ENCODE measurements at places on chromosomes 16 and 17.

DNA sequence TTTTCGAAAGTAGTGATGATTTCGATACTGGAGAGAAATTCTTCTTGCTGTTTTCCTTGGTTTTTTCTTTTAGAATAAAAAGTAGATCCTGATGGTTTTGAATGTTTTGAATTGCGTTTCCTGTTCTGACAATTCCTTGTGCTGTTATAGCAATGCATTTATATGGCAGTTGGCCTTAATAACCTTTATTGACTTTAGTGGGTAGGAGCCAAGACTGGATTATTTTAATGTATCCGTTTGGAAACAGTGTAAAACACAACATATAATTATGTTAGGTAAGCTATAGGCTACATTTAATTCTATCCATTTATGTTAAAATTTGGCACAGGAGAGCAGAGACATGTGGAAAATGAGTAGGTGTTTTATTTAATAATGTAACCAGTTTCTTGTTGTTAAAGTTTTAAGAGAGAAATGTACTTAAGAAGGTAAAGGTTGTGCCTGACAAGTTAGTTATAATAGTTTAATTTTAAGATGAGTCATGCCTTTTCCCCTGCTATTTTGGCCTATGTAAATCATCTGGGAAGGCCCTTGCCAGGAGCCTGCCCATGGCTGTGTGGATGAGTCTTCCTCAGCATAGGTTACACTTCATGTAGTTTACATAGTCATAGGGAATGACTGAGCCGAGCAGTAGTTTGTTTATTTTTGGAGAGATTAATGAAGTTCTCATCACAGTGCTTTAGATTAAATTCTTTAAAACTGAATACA, 189.9 kb downstream of the FTO start:
- no peak for DNase-seq

GRCh38 chr16:65796481-65796880, 570.0 kb upstream of the CDH5 start:
- DNase-seq = no peak

DNA sequence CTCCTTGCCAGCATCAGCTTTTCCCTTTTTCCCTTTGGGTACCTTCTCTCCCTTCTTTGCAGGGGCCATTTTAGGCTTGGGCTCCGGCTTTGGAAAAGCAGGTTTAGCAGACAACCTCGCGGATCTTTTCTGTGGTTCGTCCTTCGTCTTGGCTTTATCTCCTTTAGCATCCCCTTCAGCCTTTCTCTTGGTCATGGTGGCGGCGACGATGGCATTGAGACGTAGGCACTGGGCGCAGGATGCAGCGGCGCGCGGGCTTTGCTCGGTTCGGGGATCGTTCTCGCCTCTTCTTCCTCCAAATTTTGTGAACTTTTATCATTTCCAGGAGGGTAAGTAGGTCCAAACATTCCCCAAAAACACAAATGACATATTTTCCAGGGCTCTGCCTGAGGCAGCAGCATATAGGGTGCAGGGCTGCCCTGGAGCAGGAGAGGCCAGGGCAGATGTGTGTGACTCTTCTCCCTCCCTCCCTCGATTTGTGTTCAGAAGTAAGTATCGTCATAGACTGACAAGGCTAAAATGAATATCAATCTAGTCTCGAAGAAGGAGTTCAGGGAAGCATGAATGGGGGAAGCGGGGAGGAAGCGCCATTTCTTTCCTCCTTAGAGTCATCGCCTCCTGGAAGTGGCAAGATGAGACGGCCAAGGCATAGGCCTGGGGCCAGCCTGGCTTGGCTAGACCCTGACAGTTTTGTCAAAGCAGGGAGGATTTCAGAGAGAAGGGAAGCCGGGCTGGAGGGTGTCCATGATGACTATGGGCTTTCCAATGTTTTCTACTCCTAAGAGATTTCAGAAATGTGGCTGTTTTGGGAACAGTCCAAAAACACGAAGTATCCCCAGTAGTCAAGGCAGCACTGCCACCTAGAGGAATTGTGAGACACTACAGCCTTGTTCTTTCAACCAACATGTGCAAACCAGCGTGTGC, 13.2 kb downstream of the CHCT1 start:
- peak; percentile 29 for DNase-seq

GRCh38 chr17:48002266-48002915, 31.5 kb downstream of the CDK5RAP3 start:
- no peak for DNase-seq

DNA sequence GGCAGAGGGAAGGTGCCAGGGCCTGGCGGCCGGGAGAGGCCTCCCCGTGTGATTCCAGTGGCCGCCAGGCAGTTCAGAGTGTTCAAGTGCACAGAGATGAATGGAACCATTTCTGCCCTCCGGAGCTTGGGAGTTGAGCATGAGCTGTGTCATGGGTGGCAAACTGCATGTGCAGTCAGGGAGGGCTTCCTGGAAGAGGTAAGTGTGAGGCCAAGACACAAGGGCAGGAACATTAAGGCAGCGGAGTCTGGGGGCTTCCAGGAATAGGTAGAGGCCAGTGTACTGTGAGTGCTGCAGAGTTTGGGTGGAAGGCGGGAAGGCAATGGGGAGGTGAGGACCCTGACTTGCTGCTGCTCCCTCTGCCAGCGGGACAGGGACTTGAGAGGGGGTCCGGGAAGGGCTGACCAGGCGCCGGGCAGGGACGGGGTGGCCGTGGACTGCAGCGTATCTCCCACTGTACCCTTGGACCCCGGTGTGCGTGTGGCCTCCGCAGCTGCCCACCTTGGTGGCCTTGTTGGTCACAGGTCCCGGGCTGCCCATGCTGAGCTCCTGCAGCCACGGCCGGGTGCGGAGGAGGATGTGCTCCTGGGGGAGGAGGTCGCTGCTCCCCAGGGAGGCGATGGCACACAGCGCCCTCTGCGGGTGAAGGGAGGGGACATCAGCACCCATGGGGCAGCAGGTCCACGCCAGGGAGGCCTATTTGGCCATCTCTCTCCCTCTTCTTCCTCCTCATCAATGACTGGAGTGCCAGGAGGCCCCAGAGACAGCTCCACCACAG, 7.5 kb upstream of the CEP131 start:
- DNase-seq = no peak

- no peak for DNase-seq
Observed at GRCh38 chr16:23317266-23317661, 15.2 kb downstream of the SCNN1B start.

GRCh38 chr16:64339052-64339770, 782.7 kb downstream of the CDH11 start:
- no peak for DNase-seq

DNA sequence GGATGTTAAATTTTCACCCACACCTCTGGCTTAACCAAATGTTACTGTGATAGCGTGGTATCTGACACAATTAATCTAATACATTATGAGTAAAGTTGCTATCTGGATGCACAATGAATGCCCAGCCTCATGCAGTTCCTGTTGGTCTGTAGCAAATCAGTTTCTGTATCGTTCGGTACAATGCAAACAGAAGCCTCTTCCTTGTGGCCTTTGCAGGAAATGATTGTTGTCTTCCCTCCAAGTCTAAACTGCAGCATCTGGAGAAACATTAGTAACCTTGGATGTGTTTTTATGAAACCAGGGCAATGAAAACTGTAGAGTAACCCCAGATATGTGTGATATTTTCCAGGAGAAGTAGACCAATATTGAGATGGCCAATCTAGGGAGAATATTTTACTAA, 46.8 kb downstream of the CYB561 start:
- DNase-seq = no peak

DNA sequence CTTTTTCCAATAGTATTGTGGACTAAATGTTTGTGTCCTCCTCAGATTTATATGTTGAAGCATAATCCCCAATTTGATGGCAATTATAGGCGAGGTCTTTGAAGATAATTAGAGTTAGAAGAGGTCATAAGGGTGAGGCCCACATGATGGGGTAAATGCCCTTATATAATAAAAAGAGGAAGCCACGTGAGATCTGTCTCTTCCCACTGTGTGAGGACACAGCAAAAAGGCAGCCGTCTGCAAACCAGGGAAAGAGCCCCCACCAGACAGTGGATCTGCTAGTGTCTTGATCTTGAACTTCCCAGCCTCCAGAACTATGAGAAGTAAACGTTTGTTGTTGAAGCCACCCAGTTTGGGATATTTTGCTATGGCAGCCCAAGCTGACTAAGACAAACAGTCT, 76.0 kb downstream of the LYRM1 start:
- no peak for DNase-seq

GRCh38 chr16:56838622-56839337, 26.2 kb upstream of the SLC12A3 start:
- no peak for DNase-seq

- no peak for DNase-seq
Observed at GRCh38 chr17:6780886-6781285, 4.9 kb downstream of the FBXO39 start.

DNA sequence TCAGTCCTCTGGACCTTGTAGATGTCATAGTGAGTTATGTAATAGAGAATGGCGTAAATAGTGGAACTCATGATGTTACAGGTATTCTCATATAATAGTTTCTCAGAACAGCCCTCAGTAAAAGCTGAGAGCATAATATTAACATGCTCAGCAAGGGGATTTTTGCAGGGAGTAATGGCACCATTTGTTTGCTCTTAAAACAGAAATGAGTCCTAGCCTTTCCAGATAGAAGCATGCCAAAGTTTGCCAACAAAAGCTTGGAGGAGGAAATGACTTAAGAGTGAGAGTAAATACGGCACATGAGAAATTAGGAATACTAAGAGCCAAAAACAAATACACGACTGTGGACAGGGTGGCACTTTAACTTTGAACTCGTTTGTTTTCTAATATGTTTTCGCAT, 198.4 kb downstream of the ANKFN1 start:
- no peak for DNase-seq

DNA sequence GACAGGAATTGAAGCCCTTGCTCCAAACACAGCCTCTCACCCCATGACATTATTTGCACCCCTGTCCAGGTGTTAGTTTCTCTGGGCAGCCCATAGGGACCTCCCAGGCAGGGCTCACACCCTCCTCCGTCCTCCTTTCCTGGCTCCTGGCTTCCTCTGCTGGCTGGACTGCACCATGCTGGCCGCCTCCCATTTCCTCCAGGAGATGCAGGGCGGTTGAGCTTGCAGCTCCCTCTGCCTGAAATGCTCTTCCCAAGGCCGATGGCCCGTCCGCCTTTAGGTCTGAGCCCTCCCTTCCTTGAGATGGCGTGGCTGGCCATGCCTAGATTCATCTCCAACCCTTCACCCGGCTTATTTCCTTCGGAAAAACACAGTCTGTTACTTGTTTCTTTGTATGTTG, 334.8 kb downstream of the SNX29 start:
- DNase-seq = no peak

DNA sequence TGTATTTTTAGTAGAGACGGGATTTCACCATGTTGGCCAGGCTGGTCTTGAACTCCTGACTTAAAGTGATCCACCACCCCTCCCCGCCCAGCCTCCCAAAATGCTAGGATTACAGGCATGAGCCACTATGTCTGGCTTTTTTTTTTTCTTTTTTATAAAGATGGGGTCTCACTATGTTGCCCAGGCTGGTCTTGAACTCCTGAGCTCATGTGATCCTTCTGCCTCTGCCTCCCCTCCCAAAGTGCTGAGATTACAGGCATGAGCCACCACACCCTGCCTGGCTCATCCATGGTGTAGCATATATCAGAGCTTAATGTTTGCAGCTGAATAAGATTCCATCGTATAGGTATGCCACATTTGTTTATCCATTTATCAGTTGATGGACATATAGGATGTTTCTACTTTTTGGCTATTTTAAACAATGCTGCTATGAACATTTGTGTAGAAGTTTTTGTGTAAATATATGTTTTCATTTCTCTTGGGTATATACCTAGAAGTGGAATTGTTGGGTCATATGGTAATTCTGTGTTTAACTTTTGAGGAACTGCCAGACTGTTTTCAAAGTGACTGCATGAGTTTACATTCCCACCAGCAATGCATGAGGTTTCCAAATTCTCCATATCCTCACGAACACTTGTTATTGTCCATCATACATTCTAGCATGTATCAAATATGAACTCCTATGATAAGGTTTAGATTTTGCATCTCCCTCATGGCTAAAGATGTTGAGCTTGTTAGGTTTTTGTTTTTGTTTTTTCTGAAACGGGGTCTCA, 55.7 kb upstream of the HAS3 start:
- DNase-seq = no peak

- DNase-seq = no peak
Observed at GRCh38 chr16:3145660-3146059, 10.8 kb downstream of the ZNF213 start.

- no peak for DNase-seq
Observed at GRCh38 chr17:21127509-21128077, 829 bp downstream of the DHRS7B start.

- no peak for DNase-seq
Observed at GRCh38 chr17:78473951-78474613, 95.6 kb downstream of the PGS1 start.

- DNase-seq = no peak
Observed at GRCh38 chr17:40529991-40530390, 28.6 kb upstream of the TNS4 start.

GRCh38 chr17:76868176-76868668, at the start of gene MGAT5B:
Gene MGAT5B, plus strand, starts transcription at chr17:76868404. Its CDS starts 626 bp downstream, at chr17:76869030.
- peak; percentile 50 for DNase-seq

DNA sequence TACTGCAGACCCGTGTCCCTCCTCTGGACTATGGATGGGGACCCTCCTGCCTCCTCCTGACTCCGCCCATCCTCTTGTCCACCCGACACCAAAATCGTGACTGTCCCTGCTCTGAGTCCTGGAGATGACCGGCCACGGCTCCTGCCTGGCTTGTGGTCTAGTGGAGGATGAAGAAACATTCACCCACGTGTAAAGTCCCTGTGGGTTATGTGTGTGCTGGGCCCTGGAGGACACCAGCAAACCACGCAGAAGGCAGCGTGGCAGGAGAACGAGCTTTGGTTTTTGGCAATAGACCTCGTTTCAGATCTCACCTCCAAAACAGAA, 11.9 kb downstream of the SPNS2 start:
- DNase-seq = no peak

GRCh38 chr16:29641561-29641960, 21.5 kb upstream of the SPN start:
- no peak for DNase-seq

DNA sequence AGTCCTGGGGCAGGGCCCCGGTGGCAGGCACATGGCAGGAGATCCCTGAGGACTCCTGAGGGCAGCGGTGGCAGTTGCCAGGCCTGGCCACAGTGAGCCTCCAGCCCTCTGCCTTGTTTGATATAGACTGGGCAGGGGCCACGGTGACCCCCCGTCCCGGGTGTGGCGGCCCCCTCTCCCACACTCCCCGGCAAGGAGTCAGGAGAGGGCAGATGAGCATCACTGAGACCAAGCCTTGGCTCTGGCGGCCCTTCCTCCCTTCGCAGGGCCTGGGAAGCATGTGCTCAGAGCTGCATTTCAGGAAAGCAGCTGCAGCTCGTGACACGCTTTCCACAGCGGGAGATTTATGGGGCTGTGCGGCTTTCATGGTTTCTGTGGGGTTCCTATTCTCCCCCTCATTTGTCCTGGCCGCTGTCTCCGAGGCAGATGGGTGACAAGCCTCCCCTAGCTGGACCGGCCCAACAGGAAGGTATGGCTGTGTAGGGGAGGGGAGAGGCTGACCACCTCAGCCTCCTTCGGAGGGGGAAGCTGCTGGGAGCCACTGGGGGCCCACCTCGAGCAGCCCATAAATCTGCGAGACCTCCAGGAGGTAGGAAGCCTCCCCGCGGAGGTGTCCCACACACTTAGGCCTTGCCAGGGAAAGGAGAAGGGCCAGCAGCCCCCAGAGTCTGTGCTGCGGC, 211.4 kb downstream of the NTN1 start:
- no peak for DNase-seq

All from stimulated activated CD4-positive, alpha-beta T cell treated with anti-CD3 and anti-CD28 coated beads, Interleukin-1b, Interleukin-23, amount 100 ng/mL, for 1 hour (primary cell).